ENCODE measurements at places on chromosomes 6 and 20.

GRCh38 chr6:25329161-25329817, 50.1 kb downstream of the CARMIL1 start:
- DNase-seq, result no peak

- DNase-seq, result no peak
These were observed 173.6 kb upstream of the ARG1 start for GRCh38 chr6:131399433-131399832.

DNA sequence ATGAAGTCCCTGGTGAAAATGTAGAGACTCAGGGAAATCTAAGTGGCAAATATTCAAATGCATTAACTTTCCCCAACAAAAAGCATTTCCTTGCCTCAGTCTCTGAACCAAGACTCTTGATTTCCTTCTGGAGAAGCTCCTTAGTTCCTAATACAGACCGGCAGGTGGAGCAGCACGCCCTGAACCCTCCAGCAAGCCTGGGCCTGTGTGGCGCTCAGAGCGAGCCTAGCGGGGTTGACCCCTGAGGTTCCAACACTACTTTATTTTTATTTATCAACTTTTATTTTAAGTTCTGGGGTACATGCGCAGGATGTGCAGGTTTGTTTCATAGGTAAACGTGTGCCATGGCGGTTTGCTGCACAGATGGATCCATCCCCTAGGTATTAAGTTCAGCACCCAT, 50.8 kb downstream of the PACRG start:
- DNase-seq, result no peak

- peak; percentile 43 for DNase-seq
These were observed 38.2 kb downstream of the C6orf132 start for GRCh38 chr6:42104095-42104803.

- DNase-seq, result no peak
These were observed 53.8 kb downstream of the CD40 start for GRCh38 chr20:46171909-46172308.

- DNase-seq, result no peak
These were observed 44.6 kb upstream of the CD93 start for GRCh38 chr20:23130622-23131140.

GRCh38 chr20:25321262-25321831, 69.3 kb downstream of the ABHD12 start:
- DNase-seq, result no peak

DNA sequence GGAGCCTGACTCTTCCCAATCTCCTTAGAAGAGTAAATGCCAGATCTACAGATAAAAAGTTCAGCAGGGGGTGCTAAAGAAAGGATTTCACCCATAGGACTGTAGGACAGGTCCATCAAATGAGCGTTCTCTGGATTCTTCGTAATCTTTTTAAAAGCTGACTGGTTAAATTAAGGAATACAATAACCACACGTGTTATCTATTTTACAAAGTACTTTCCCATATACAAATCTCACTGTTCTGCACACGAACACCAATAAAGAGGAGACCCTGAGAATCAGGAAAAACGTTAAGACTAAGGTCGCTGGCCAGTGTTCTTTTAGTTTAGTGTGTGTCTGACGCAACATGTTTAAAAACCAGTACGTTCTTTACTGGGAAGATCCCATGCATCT, 542 bp downstream of the TUBE1 start:
- peak; percentile 63 for DNase-seq

DNA sequence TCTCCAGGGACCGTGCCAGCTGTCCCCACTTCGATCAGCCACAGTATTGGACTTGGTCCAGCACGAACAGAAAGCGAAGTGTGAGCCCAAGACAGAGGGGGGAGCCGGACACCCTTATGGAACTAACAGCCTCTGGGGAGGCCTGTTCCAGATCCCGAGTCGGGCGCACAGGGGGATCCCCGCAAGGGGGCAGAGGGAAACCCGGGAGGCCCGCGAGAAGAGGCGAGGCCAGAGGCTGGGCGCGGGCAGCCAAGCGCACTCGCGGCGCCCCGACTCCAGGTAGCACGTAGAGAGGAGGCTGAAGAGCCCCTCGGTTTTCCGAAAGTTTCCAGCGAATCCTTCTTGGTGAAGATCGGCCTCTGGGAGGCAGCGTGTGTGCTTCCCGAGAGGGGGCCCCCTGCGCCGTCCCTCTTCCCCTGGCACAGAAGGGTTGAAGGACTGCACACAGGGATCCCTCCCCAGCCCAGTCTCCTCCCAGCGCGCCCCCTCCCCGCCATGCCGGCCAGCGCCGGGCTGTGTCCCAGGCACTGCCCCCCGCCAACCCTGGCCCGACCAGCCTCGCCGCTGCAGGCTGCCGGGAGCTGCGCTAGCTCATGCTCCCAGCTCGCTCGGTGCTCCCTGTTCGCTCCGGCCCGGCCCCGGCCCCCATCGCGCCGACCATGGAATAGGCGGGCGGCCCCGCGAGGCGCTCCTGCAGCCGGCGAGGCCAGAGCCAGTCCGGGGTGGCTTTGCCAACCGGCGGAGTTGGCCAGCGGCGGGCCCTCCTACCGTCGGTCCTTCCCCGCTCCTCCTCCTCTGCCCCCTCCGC, 577 bp upstream of the SLC24A3 start:
- DNase-seq, result peak; percentile 4

DNA sequence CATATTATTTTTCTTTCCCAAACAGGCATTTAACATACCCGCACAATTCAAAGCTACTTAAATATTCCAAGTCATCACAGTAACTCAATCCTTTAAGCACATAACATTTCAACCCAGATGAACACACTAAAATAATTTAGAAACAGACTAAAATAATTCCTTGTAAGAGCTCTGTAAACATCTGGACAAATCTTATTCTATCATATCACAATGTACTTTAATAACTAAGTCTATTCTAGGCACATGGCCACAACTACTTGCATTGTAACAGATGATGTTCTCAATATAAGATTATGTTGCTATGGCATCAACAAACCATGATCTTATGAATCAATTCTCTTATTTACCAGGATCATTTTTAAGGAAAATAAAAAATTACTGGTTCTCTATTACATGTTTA, 123.2 kb upstream of the THEMIS start:
- no peak for DNase-seq

- peak; percentile 72 for DNase-seq
These were observed 12.8 kb downstream of the HIVEP1 start for GRCh38 chr6:12024699-12025434.

- no peak for DNase-seq
These were observed 811 bp upstream of the RSPO4 start for GRCh38 chr20:1002682-1003561.

- DNase-seq, result no peak
These were observed 294.4 kb downstream of the KCNQ5 start for GRCh38 chr6:72916298-72916697.

DNA sequence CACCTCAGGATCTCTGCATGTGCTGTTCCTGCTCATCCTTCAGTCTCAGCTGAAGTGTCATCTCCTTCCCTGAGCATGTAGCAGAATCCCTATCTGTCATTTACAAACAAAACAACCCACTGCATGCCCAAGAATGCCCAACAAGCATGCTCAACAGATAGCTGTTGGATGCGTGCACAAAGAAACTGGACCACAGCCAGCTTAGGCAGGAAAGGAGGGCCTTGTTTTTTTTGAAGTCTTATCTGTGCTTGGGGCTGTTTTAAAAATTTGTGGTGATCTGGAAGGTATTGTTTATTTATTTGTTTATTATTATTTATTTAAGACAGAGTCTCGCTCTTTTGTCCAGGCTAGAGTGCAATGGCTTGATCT, 18.5 kb upstream of the SLC16A10 start:
- no peak for DNase-seq

DNA sequence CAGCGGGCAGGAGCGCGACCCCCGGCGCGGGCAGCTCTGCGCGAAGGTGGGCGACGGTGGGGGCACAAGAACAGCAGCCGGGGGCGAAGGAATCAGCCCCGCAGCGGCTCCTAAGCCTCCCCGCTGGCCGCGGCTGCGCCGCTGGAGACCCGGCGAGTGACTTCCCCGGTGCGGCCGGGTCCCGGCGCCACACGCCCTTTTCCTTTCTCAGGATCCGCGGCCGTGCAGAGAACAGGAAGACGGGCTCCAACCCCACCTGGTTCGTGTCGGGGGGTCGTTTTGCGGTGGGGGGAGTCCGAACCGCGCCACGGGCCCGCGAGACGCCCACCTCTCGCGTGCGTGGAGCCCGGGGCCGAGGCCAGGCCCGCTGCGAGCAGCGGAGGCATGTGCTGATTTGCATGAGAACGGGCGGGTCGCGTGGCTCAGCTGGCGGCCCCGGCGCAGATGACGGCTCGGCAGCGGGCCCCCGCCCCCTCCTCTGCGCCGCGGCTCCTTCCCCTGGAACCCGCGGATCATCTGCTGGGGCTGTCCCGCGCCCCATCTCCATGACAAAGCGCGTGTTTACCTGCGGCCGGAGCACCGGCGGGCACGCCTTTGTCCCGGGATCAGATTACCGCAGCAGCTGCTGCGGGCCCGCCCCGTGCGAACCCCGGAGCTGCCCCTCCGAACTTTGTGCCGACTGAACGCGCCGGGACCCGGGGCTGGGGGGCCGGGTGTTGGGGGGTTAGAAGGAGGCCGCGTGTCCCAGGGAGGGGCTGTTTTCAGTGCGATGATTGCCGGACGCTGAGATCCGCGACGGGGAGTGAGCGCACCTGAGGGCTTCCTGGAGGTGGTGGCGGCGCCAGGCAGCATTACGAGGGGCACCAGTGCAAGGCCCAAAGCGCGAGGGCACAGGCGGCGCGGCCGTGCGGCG, 4.9 kb upstream of the DLL1 start:
- no peak for DNase-seq

- DNase-seq, result no peak
These were observed 756.5 kb upstream of the DEFB115 start for GRCh38 chr20:30500829-30501440.

DNA sequence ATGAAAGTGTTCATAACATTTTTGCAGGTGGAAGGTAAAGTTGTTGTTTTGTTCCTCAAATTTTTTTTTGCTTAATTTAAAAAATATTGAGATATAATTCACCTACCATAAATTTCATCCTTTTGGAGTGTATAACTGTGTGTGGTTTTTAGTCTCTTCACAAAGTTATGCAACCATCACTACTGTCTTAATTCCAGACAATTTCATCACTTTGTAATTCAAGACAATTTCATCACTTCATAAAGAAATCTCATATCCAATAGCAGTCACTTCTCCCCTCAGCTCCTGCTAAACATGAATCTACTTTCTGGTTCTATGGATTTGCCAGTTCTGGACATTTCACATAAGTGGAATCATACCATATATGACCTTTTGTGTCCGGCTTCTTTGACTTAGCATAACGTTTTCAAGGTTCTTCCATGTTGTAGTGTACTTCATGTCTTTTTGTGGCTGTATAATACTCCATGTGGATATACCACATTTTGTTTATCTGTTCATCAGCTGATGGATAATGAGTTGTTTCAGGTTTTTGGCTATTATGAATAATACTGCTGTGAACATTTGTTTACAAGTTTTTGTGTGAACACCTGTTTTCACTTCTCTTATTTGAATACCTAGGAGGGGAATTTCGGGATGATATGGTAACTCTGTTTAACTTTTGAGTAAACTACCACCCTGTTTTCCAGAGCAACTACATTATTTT, 18.8 kb downstream of the ZFAND3 start:
- DNase-seq, result peak; percentile 60

DNA sequence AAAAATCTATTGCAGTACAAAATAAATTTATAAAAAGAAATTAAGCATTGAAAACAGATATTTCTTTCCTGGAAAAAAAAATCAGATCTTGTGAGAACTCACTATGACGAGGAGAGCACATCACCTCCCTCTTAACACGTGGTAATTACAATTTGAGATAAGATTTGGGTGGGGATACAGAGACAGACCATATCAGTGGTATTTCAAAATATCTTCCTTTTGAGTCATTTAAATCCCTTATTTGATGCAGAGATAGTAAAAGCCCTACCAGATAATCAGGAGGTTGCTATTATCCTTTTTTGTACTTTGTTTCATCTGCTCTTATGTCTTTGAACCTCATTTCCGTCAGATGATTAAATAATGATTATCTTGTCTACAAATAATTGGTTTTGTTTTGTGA, 800.4 kb downstream of the KIF16B start:
- no peak for DNase-seq

GRCh38 chr6:42203183-42203582, 8.4 kb upstream of the GUCA1B start:
- DNase-seq, result no peak

GRCh38 chr20:63212792-63213191, 3.1 kb downstream of the YTHDF1 start:
- DNase-seq, result no peak

GRCh38 chr6:116314878-116315277, 35.1 kb upstream of the TSPYL1 start:
- DNase-seq, result no peak

- DNase-seq, result no peak
These were observed 21.6 kb upstream of the ENTPD6 start for GRCh38 chr20:25173886-25174308.

GRCh38 chr20:32427996-32428395, 69.9 kb downstream of the ASXL1 start:
- DNase-seq, result no peak

DNA sequence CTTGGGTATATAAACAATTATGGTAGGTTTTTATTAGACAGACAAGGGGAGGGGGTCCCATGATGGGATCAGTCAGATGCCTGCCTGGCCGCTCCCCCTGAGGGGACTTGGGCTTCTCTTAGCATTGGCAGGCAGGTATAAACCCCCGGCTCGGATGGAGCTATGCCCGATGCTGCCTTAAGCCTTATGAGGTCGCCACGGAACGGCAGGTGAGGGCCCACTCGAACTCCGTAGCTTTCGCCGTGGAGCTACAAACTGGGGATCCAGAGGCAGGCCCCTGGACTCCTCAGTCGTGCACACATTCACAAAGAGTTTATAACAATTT, 148.8 kb downstream of the TRIM27 start:
- no peak for DNase-seq

DNA sequence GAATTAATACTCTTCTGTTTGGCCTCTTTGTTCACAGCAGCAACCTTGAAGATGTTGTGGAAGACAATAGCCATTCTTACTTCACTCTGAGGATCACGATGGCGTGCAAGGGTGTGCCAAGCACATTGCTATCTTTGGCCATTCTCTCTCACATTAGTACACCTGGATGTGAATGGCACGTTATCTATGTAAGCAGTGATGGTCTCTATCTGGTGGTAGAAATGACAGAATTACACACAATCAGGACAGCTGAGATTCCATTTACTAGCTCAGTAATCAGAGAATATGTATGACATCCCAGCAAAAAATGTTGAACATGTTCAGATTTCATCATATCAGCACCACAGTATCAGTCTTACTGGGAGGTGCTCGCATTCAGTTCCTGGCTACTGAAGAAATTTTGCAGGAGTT, 116.2 kb downstream of the LCA5 start:
- DNase-seq, result peak; percentile 60

- peak; percentile 88 for DNase-seq
These were observed 443.7 kb downstream of the GJA1 start for GRCh38 chr6:121879149-121879548.

DNA sequence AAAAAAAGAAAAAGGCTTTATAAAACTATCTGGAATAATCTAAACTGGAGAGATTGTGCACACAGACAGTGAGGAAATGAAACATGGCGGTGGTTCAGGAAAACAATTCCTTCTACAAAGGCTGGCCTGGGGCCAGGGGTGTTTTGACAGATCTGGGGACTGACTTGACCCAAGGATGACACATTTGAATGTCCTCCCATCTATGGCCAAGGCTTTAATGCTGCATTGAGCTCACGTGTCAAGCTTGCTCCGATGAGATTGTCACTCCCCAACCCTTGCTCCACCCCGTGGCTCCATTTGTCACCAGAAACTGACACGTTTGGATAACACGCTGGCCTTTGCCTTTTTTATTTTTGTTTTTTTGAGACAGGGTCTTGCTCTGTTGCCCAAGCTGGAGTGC, 156.1 kb downstream of the ZFP64 start:
- no peak for DNase-seq

- peak; percentile 56 for DNase-seq
These were observed 150.8 kb downstream of the COL21A1 start for GRCh38 chr6:56096541-56096940.
